NCI-H82 (cell line): ENCODE measurements at places on chromosomes 4 and X.

DNA sequence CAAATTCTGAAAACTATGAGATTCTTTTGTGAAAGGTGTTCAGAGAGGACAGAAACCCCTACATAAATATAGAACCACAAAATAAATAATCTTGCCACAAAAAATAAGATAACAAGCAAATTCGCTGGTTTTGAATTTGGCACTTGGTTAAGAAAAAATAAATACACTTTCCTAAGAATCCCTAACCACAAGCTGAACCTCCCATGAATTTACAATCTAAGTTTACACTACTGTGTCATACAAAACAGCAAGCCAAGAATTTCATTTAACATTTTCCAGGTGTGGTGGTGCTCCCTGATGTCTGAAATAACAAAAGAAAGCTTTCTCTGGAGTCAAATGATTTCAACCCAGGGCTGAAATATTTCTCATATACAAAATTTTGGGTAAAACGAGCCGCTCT lies 121.0 kb downstream of the KCNIP4 start:
- no peak for DNase-seq

DNA sequence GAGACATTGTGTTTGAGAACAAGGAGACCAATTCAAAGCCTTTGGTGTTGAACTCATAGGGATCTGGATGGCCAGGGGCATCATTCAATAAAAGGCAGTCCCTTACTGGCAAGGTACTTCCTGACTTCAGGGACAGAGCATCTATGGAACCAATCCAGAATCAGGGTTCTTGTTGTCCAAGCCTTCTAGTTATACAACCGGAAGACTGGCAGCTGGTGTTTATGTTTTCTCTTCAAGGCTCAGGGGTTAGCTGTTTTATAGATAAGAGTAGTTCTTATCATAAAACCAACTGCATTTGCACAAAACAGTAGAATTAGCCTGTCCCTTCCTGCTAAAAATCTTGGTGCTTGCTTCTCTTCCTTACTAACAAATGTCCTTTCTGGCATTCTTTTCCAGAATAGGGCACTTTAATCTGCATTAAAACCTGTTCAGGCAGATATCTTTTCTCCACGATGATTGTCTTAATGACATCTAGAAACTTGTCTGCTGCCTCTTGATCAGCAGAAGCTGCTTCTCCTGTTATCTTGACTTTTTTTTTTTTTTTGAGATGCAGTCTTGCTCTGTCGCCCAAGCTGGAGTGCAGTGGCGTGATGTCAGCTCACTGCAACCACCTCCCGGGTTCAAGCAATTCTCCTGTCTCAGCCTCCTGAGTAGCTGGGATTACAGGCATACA lies 38.4 kb upstream of the ARHGEF6 start:
- DNase-seq = no peak

- no peak for DNase-seq
Measured at GRCh38 chr4:108644237-108644636, 6.2 kb upstream of the OSTC start.

DNA sequence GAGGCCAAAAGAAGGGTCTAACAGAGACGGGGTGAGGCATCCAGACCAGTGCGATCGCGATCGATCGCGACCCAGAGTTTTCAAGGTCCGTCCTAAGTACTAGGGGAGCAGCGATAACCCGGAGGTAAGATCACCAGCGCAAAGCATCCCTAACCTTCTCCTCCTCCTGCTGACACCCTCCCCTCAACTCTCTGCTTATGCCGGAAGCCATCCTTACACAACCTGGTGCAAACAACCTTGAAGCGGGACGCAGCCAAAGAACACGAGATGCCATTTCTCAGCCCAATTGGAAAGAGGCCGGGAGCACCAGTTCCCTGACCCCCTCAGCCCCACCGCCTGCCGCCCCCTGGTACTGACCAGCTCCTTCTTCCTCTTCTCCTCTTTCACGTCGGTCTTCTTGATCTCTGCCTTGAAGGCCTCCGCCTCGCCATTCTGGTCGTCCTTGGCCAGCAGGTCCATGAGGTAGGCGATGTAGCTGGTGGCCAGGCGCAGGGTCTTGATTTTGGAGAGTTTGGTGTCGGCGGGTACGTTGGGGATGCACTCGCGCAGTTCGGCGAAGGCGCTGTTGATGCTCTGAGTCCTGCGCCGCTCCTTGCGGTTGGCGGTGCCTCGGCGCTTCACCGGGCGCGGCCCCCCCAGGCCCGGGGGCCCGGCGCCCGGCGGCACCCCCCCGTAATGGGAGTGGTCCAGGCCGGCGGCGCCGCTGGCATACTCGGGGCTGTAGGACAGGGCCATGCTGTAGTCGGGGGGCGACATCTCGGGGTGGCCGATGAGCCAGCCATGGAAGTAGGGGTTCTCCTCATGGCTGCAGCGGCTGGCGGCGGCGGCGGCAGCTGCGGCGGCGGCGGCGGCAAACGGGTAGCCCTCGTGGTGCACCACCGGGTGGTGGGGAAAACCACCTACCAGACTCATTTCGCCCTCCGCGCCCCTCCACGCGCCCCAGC lies 1.4 kb downstream of the HAND2 start:
- no peak for DNase-seq

- no peak for DNase-seq
Measured at GRCh38 chr4:144820011-144820727, 174.2 kb downstream of the HHIP start.

- DNase-seq = no peak
Measured at GRCh38 chr4:3355266-3355748, 62.5 kb downstream of the RGS12 start.

DNA sequence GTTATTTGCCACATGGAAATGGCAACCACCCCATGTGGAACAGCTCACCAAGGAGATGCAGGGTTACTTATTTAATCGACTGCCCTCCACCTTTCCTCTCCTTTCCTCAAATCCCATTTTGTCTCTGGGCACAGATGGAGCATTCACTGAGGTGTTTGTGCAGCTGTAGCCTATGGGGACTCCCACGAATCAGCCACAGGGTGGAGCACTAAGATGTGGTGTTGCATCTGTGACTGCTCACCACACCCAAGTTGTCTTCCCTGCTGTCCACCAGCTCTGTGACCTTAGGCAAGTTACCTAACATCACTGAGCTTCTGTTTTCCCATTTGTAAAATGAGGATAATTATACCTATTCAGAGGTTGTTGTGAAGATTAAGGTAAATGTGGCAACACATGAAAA lies 252.4 kb upstream of the CPEB2 start:
- peak; percentile 82 for DNase-seq

- peak; percentile 30 for DNase-seq
Measured at GRCh38 chr4:123997776-123998449, 601.3 kb downstream of the SPRY1 start.

GRCh38 chrX:118825227-118825626 lies 1.6 kb downstream of the ZCCHC12 start:
- DNase-seq = no peak

GRCh38 chrX:84453351-84454246 lies 48.7 kb downstream of the HDX start:
- DNase-seq = no peak

- no peak for DNase-seq
Measured at GRCh38 chr4:76757418-76757939, 140.5 kb downstream of the SOWAHB start.

DNA sequence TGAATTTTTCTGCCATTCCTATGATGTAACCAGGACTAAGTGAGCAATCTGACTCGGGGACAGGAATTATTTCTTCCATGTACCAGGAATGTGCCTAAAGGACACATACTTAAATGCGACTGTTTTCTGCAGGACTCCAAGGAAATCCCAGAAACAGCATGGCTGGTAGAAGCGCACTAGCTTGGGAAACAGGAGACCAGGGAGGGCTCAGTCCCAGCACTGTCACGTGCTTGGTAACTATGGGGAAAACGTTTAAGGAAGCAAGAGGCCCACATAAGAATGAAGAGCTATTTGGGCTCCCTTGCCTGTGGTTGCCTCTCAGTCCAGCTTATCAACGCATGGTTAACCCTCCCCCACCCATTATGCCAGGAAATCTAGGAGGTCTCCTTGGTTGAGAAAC lies 19.6 kb downstream of the MPP1 start:
- no peak for DNase-seq

DNA sequence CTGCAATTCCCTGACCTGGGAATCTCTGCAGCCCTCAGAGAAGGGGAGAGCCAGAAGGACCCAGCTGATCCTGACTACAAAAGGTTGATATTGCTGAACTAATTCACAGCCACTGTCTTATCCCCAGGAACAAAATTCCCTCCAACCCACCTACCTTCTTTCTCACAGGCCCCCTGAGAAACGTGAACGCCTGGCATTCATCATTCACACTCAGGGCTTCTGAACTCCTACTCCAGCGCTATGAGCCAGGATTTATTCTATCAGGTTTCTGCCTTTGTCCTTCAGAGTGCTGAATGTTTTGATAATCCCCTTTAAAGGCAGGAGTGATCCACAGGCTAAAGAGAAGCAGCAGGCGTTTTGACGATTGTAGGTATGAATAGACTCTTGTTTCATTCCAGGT lies 76.5 kb downstream of the KCNIP4 start:
- DNase-seq = peak; percentile 24

GRCh38 chrX:40105835-40106675 lies 8.3 kb upstream of the BCOR start:
- peak; percentile 83 for DNase-seq

- DNase-seq = no peak
Measured at GRCh38 chrX:24030597-24030996, 3.6 kb upstream of the KLHL15 start.

- DNase-seq = no peak
Measured at GRCh38 chrX:133749370-133749769, 236.0 kb downstream of the GPC3 start.

DNA sequence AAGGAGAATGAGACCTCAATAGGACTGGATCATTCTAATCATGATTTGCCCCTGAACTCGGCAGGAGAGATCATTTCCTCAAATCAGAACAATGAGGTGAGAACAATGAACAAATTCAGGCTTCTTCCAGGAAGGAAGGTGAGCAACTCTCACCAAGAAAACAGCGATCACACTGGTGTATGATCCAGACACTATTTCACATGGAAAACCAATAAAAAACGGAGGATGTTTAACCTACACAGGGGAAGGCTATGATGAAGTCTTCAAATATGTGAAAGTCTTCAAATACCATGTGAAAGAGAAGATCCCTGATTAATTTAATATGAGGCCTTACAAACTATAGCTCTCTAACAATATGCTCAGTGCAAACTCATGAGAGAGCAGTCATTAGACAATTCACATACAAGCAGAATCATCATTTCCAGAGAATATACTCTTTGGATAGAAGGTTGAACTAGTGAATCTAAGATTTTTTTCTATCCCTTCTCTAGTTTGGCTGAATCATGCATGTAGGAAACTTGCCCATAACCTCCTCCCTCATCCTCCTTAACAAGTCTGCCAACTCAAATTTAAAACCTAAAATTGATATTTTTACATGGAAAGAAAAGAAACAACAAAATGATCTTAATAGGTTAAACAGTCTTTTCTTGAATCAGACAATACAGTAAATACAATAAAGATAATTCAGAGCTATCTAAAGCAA lies 122.5 kb downstream of the ADAMTS3 start:
- DNase-seq = no peak

- no peak for DNase-seq
Measured at GRCh38 chrX:31483336-31483735, 411.5 kb upstream of the FTHL17 start.

DNA sequence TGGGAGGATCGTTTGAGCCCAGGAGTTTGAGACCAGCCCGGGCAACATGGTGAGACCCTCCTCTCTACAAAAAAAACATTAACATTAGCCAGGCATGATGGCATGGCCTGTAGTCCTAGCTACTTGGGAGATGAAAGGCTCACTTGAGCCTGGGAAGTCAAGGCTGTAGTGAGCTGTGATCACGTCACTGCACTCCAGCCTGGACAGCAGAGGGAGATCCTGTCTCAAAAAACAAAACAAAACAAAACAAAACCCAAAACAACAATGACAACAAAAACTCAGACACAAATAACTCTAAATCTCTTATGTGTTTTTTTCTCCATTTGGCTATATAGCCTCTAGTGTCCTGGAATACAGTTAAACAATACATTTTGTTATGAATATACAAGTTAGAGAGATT lies 127.3 kb upstream of the STK26 start:
- DNase-seq = no peak

- DNase-seq = peak; percentile 96
Measured at GRCh38 chrX:41923211-41923977, at the start of gene CASK. Gene CASK (minus strand): TSS chrX:41923554. CDS start chrX:41922988, 566 bp downstream.

GRCh38 chr4:95603393-95603792 lies 54.6 kb upstream of the UNC5C start:
- DNase-seq = no peak

GRCh38 chr4:152843481-152844090 lies 63.8 kb downstream of the ARFIP1 start:
- peak; percentile 33 for DNase-seq

- DNase-seq = no peak
Measured at GRCh38 chr4:61336488-61336887, 136.4 kb downstream of the ADGRL3 start.

DNA sequence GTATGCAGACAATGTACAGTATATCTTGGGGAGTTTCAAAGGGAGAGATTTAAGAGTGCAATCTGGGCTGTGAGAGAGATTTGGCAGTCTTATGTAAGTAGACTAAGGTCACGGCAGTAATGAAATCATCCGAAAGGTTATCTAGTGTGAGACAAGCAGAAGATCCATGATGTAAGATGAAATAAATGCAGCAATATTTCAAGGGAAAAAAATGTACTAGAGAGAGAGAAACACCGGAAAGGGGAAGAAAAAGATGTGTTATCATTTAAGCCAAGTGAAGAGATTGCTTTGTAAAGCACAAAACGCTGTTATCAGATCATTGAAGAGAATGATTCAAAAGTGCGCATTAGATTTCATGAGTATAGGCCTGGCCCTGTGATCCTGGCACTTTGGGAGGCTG lies 88.4 kb upstream of the GUCY1A1 start:
- peak; percentile 27 for DNase-seq

DNA sequence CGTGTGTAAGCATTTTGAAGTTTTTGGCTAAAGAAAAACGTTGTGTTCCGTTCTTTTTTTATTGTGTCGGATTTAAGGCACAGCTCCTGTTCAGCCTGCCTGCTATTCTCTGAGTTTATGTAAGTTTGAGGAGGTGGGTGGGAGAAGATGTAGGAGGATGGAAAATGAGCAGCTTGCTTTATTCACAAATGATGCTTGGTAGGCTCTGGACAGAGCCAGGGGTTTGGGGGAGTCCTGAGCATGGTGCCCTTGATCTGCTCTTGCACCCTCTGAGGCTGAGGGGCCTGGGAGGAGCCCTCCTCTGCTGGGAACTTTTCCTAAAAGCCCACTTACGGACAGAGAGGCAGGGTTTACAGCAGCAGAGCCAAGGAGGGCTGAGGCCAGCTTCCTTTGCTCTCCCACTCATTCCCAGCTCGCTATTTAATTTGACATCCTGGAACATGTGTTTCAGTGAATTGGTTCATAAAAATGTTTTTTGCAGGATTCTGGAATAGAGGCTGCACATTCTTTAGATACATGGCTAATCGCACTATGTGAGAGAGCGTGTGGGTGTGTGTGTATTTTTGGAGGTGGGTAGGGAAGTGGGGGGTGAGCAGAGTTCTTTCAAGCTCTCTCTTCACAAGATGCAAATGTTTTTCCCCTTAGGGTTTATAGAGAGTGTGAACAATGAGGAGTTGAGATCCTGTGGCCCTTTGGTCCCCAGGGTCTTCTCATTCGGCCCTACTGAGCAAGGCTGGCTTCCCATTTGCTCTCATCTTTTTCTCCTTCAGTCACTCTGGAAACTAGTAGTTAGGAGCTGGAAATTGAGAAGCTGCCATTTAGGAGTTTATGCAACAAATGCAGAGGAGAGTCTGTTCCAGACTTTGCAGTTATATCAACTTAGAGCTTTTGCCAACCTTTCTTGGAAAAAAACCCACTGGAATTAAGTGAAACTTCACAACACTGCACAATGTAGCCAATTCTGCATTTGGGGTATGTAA lies 32.1 kb downstream of the TMEM131L start:
- DNase-seq = no peak

- peak; percentile 94 for DNase-seq
Measured at GRCh38 chr4:3829956-3830773, 64.0 kb downstream of the ADRA2C start.

GRCh38 chrX:55815546-55815945 lies 98.0 kb downstream of the RRAGB start:
- DNase-seq = no peak
